ENCODE measurements at places on chromosomes 5 and 9.

DNA sequence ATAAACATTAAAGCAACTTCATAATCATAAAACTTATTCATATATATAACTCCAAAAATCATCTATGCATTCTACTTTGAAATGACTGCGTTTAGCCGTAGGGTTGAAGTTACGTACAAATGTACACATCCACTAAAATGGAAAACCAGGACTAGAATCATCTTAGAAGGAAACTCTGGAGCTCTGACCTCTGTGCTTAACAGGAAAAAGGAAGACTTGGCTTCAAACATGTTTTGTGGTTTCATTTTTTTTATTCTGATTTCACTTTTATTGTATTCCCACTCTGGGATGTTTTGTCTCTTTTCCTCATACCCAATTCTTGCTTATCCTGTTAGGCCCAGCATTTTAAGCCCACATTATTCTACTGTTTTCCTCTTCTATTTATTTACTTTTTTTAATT lies 44.9 kb downstream of the GRAMD2B start:
- no peak for DNase-seq

DNA sequence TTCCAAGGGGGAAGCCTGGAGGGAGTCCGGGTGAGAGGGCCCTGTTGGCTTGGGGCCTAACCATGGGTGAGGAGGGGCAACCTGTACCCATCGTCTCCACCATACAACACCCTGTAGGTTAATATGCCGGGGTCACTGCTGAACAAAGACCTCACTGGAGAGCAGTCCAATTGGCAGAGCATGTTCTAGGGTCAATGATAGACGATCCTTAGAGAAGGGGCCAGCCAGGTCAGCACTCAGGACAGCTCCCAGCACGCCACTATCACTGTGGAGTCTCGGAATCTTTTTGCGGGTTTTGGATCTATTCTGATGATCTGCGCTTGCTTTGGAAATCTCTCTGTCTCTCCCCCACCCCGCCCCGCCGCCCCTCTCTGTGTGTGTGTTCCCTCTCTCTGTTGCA lies 218.4 kb upstream of the MVB12B start:
- DNase-seq: no peak

GRCh38 chr9:16407617-16408016 lies 462.9 kb downstream of the BNC2 start:
- DNase-seq: no peak

- no peak for DNase-seq
These were observed 52.1 kb downstream of the NSG2 start for GRCh38 chr5:174097486-174098185.

DNA sequence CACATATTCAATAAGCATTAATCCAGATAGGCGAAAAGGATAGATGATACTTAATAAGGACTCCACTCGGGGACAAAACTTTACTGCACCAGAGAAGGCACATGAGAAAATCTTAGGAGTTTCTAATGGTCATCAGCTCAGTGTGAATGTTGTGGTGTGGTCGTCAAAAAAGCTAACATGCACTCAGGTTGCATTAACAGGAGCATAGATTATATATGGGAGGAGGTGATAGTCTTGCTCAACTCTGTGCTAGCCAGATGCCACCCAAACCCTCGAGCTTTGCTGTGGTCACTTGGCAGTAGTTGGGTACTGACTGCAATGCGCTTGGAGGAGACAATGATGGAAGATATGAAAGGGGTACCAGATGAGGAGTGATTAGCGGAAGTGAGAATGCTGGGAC lies 8.6 kb upstream of the COL27A1 start:
- DNase-seq: no peak

Data from WERI-Rb-1 (cell line).